ENCODE measurements at places on chromosomes 5 and 9. TPM values are rescaled to one million over a fixed set of nuclear protein-coding genes. Genes with fewer than 3 reads are reported as not detected.

ARHGEF39 gene
- 1.2 TPM for total RNA-seq

CSF1R gene
- 78.2 TPM for total RNA-seq

CDO1 gene
- total RNA-seq = 12.8 TPM

ADAMTSL1 gene
- 3.7 TPM for total RNA-seq

DNA sequence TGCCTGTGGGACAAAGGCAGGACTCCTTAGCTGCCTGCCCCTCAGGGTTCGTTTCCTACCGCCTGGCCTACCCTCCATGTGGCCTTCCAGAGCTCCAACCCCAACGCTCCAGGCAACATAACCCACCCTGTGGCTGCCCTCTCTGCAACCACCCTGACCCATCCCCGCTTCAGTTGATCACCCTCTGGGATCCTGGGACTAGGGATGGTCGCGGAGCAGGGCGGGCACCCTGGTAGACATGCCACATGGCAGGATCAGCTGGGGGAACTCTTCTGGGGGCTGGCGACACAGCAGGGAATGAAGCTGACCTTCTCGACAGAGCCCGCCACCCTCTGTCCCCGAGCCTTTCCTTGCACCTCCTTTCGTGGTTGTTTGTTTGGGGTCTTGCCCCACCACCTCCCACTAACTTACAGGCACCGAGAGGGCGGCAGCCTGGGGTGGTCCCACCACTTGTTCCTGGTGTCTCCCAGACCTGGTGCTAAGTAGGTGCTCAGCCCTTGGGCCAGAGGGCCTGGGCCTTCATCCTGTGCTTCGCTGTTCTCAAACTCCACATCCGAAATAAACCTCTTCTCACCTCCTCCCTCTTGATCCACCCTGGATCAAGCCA, 243.1 kb downstream of the PBX3 start:
- H3K4me1 ChIP-seq = no peaks in the 10 kb centered on the region
- H3K36me3 ChIP-seq = no peaks in the 10 kb centered on the region
- H3K27me3 ChIP-seq = no peaks in the 10 kb centered on the region
- no peak overlapping the region for H3K4me3 ChIP-seq
- DNase-seq = peak; percentile 38

DNA sequence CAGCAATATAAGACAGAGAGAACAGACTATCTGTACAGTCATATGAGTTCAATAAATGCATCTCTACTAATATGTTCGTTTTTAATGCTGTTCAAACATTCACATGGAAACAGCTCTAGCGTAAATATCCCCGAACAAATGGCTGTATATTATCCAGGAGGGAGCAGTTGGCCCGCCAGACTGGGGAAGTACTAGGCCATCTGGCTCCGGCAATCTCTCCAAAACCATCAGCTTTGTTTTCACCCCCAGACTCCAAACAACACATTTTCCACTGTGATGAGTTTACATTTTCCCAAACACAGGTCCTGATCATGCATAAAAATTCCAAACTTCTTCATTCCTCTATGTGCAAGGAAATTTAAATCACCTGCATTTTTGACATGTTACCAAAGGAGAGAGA, 8.7 kb downstream of the EBF1 start:
- peaks cover 7% of the 10 kb centered on the region for H3K27me3 ChIP-seq
- no peaks in the 10 kb centered on the region for H3K4me1 ChIP-seq
- H3K36me3 ChIP-seq = no peaks in the 10 kb centered on the region
- no peak for DNase-seq
- H3K27ac ChIP-seq = no peak overlapping the region

DNA sequence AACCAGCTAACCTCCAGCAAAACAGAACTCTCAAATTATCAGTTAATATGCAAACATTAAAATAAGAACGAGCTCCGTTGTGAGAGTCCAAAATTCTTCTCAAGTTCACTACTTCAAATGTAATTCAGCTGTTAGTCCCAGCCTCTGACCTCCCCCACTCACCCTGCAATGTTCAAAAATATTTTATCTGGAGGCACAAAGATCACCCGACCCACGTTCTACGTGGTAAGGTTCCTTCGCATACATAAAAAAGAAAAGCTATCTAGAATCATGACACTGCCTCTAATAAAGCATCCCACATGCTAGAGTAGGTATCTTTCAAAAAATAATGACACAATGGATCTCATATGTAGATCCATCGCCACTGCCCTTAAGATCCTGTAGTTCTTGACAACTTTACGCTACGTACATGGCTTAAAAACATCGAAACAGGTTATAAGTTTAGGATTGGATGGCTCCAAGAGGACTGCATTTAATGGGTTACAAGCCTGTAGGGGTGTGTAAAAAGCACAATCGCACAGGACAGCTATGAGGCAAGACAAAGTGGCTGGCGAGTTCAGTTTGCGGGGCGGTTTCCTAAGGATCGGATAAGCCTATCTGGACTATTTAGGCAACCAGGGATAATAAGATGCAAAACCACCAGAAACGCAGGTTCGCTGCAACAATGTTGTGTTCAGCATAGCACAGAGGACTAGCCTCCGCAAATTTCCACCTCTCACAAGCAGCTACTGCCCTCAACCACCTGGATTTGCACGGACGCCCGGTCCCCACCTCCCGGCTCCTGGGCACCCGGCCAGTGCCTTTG, 969 bp downstream of the CLK4 start:
- H3K4me3 ChIP-seq = peak overlapping the region; percentile 92
- H3K36me3 ChIP-seq = peaks cover 22% of the 10 kb centered on the region
- H3K27ac ChIP-seq = peak overlapping the region; percentile 97
- peaks cover 29% of the 10 kb centered on the region for H3K4me1 ChIP-seq
- H3K27me3 ChIP-seq = no peaks in the 10 kb centered on the region
- no peak for DNase-seq

DNA sequence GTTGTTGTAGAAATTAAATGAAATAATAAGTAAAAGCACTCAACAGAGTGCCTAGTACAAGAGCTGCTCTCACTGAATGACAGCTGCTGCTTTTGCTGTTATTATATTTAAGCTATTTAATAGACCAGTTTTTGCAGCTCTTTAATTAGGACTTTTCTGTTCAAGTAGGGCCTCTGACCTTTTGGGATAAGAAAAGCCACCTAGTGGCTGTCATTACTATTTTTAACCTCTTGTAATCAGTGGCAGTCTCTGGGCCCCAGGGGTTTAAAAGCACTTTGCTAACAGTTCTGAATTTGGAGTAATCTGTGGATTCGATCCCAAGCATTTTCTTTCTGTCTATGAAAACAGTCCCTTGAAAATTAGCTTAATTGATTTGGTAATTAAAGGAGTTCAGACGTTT, 121.1 kb downstream of the NUDT12 start:
- H3K36me3 ChIP-seq = no peaks in the 10 kb centered on the region
- no peak overlapping the region for H3K4me3 ChIP-seq
- no peaks in the 10 kb centered on the region for H3K4me1 ChIP-seq
- no peak overlapping the region for H3K27ac ChIP-seq
- DNase-seq = no peak

GRCh38 chr5:168177831-168178450, 113.5 kb upstream of the WWC1 start:
- H3K27me3 ChIP-seq = no peaks in the 10 kb centered on the region
- no peaks in the 10 kb centered on the region for H3K4me1 ChIP-seq
- DNase-seq = no peak
- no peak overlapping the region for H3K4me3 ChIP-seq
- H3K27ac ChIP-seq = no peak overlapping the region

DNA sequence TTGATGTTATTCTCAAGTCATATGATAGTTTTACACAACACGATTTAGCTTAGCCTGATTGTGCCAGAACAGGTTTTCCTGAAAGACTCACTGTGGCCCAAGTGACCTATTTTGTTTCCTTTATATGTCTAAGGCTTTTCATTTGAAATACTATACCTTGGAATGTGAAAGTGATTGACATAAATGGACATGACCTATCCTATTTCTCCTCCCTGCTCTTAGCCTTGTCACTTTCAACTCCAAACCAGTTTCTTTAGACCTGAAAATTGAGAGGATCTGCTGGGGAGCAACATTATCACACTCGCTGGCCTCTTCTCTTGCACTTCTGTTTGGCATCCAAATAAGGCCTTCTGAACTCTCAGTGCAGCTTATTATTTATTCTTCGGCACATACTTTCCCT, 496.8 kb downstream of the MAT2B start:
- DNase-seq = no peak
- H3K36me3 ChIP-seq = no peaks in the 10 kb centered on the region
- no peak overlapping the region for H3K4me3 ChIP-seq
- no peaks in the 10 kb centered on the region for H3K27me3 ChIP-seq

DNA sequence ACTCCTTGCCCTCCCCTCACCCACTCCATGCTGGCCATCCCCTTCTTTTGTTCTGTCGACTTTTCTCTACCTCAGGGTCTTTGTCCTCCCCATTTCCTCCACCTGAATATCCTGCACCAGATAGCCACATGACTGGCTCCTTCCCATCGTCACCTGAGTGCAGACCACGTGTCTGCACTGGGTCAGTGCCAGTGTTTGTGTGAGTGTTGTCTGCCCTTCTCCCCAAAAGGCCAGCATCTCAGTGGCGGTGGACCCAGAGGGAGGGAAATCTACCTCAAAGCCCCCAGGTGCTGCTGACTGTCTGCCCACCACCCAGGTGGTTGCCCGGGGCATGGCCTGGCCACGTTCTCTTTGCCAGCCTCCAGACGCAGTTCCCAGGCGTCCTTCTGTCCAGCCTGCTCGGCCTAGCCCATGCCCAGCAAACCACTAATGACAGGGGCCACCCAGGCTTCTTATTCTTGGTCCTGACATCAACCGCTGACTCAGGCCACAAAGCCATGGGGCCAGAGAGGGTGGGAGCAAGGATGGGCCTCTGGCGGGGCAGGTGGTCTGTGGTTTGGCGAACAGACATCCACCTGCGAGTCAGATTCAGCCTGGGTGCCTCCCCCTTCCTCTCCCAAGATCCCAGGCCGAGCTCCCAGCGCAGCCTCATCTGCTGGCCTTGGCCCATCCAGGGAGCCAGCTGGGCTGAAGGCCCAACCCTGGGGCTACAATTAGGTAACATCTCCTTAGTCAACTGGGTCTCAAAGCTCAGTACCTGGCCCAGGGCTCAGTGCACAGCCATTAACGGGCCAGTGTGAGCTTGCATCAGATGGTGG, 5.5 kb upstream of the NINJ1 start:
- peaks cover 24% of the 10 kb centered on the region for H3K4me1 ChIP-seq
- no peaks in the 10 kb centered on the region for H3K27me3 ChIP-seq
- H3K4me3 ChIP-seq = no peak overlapping the region
- H3K36me3 ChIP-seq = no peaks in the 10 kb centered on the region

- no peaks in the 10 kb centered on the region for H3K27me3 ChIP-seq
- no peak for DNase-seq
- H3K27ac ChIP-seq = no peak overlapping the region
- peaks cover 7% of the 10 kb centered on the region for H3K4me1 ChIP-seq
- H3K4me3 ChIP-seq = no peak overlapping the region
- no peaks in the 10 kb centered on the region for H3K36me3 ChIP-seq
These were observed 42.7 kb downstream of the CAMK2A start for GRCh38 chr5:150246835-150247234.

DNA sequence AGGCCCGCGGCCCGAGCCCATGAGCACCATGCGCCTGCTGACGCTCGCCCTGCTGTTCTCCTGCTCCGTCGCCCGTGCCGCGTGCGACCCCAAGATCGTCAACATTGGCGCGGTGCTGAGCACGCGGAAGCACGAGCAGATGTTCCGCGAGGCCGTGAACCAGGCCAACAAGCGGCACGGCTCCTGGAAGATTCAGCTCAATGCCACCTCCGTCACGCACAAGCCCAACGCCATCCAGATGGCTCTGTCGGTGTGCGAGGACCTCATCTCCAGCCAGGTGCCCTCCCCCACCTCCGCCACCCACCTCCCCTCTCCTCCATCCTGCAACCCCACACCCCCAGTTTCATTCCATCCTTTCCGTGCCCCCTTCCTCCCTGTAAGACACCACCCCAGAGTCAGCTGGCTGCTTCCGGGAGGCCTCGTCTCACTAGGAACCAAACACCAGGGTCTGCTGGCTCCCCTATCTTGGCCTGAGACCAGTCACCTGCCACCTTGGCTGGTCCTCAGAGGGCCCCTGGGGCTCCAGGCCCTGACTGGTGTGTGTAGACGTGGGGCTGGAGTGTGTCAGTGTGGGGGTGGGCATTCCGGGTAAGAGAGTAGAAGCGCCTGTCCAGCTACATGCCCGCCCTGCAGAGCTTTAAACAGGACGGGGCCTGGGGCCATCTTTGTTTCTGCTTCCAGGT, 655 bp downstream of the GRIN1 start:
- H3K36me3 ChIP-seq = no peaks in the 10 kb centered on the region
- H3K27me3 ChIP-seq = peaks cover 89% of the 10 kb centered on the region
- H3K4me1 ChIP-seq = peaks cover 6% of the 10 kb centered on the region
- H3K27ac ChIP-seq = no peak overlapping the region
- DNase-seq = no peak
- H3K4me3 ChIP-seq = no peak overlapping the region

GRCh38 chr5:122297587-122298298, 14.3 kb upstream of the SNCAIP start:
- H3K27ac ChIP-seq = no peak overlapping the region
- H3K27me3 ChIP-seq = no peaks in the 10 kb centered on the region
- no peaks in the 10 kb centered on the region for H3K4me1 ChIP-seq
- no peak overlapping the region for H3K4me3 ChIP-seq

GRCh38 chr5:78927657-78928282, 57.3 kb downstream of the ARSB start:
- no peaks in the 10 kb centered on the region for H3K27me3 ChIP-seq
- H3K4me1 ChIP-seq = no peaks in the 10 kb centered on the region
- H3K4me3 ChIP-seq = no peak overlapping the region
- DNase-seq = no peak
- H3K27ac ChIP-seq = no peak overlapping the region

GRCh38 chr5:87686975-87687374, 274.2 kb upstream of the CCNH start:
- H3K27ac ChIP-seq = no peak overlapping the region
- H3K27me3 ChIP-seq = no peaks in the 10 kb centered on the region
- H3K4me1 ChIP-seq = no peaks in the 10 kb centered on the region
- DNase-seq = no peak
- no peak overlapping the region for H3K4me3 ChIP-seq

- no peak overlapping the region for H3K4me3 ChIP-seq
- no peak overlapping the region for H3K27ac ChIP-seq
- DNase-seq = no peak
- no peaks in the 10 kb centered on the region for H3K27me3 ChIP-seq
These were observed 3.6 kb upstream of the JADE2 start for GRCh38 chr5:134521841-134522240.

DNA sequence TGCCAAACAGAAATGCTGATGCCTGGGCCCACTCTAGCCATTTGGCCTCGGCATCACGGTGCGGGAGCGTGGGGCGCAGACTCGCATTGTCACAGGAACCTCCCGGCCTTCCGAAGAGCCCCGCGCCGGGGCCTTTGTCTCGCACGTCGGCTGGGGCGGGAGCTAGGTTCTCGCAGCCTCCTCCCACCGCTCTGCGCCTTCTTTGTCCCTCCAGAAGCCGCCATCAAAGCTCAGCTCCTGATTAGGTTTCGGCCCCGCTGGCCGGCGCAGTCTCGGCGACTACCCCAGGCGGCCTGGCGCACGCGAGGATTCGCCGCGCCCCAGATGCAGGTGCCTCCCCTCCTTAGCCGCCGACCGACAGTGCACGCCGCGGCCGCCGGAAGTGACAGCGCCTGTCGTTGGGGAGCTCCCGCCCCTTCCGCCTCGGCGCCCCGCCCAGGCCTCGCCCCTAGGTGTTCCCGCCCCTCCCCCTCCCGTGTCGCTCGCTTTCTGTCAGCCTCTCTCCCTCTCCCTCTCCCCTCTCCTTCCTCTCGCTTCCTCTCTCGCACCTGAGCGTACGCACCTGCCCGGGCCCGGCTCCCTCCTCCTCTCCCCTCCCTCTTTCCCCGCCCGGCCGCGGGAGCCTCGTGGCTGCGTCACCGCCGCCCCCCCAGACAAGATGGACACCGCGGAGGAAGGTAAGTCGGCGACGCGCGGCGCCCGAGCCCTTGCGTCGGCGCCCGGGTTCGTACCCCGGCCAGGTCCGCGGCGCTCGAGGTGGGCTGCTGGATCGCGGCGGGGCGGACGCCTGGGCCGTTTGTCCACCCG, at the start of gene MARCHF6:
Gene MARCHF6 (plus strand): TSS at position 455 of the 807 bp plus-strand sequence. CDS start 204 bp downstream, at position 659.
- H3K4me3 ChIP-seq = peak within 1 kb of the TSS; percentile 84
- peaks cover 25% of the 10 kb centered on the region for H3K4me1 ChIP-seq
- no peaks in the 10 kb centered on the region for H3K27me3 ChIP-seq
- no peaks in the 10 kb centered on the region for H3K36me3 ChIP-seq

Data from lower lobe of right lung (tissue), 2 donors.